Spinal cord (tissue), 10 donors: ENCODE measurements at places on chromosomes 3 and 15. TPM values are rescaled to one million over a fixed set of nuclear protein-coding genes. Genes with fewer than 3 reads are reported as not detected.
A peak's percentile ranks its signal among the peaks of the same experiment; 100 is the strongest.

PP2D1 gene
- total RNA-seq = not detected

ATP13A4 gene
- total RNA-seq = 43.9 TPM

CCDC80 gene
- 130 TPM for total RNA-seq

HESX1 gene
- total RNA-seq = 0.50 TPM

RAB6B gene
- total RNA-seq = 169 TPM

ULK3 gene
- total RNA-seq = 41.8 TPM

FBXW12 gene
- total RNA-seq = 0.61 TPM

ZNF770 gene
- 32.7 TPM for total RNA-seq

SERPINI2 gene
- total RNA-seq = 6.3 TPM

RARRES1 gene
- 2.6 TPM for total RNA-seq

FSIP1 gene
- total RNA-seq = 7.3 TPM

GRCh38 chr3:108312656-108313055, 16.3 kb downstream of the HHLA2 start:
- H3K4me3 ChIP-seq = no peak overlapping the region
- DNase-seq = no peak
- H3K27me3 ChIP-seq = no peaks in the 10 kb centered on the region
- H3K36me3 ChIP-seq = no peaks in the 10 kb centered on the region
- H3K27ac ChIP-seq = no peak overlapping the region
- no peaks in the 10 kb centered on the region for H3K4me1 ChIP-seq

GRCh38 chr15:99592145-99592791, 26.5 kb downstream of the MEF2A start:
- no peak overlapping the region for H3K4me3 ChIP-seq
- H3K27ac ChIP-seq = no peak overlapping the region
- H3K4me1 ChIP-seq = no peaks in the 10 kb centered on the region
- H3K36me3 ChIP-seq = no peaks in the 10 kb centered on the region

GRCh38 chr3:117814975-117815374, 1105.4 kb downstream of the TUSC7 start:
- no peak for DNase-seq
- H3K4me1 ChIP-seq = no peaks in the 10 kb centered on the region
- H3K36me3 ChIP-seq = no peaks in the 10 kb centered on the region
- H3K27ac ChIP-seq = no peak overlapping the region

- no peak overlapping the region for H3K4me3 ChIP-seq
- H3K36me3 ChIP-seq = peaks cover 16% of the 10 kb centered on the region
- no peaks in the 10 kb centered on the region for H3K4me1 ChIP-seq
- DNase-seq = no peak
- H3K27me3 ChIP-seq = no peaks in the 10 kb centered on the region
- no peak overlapping the region for H3K27ac ChIP-seq
These were observed 78.7 kb downstream of the FAIM start for GRCh38 chr3:138687236-138687635.

GRCh38 chr15:86203462-86203861, 123.8 kb downstream of the AGBL1 start:
- H3K36me3 ChIP-seq = no peaks in the 10 kb centered on the region
- H3K4me1 ChIP-seq = no peaks in the 10 kb centered on the region
- no peak for DNase-seq
- no peak overlapping the region for H3K27ac ChIP-seq

DNA sequence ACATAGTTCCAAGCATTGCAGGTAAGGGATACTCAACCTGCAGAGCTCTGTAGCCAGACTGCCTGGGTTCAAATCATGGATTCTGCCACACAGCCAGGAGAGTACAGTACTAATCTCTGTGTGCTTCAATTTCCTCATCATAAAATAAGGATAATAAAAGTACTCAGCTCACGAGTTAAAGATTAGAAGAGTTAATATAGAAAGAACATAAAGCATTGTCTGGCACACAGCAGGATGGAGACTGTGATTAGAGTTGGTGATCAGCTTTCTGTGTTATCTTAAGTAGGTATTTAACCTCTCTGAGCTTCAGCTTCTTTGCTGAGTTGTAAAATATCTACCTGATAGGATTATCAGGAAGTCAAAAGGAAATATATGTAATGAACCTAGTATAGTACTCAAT, 2.7 kb downstream of the CEP70 start:
- H3K4me3 ChIP-seq = no peak overlapping the region
- no peak overlapping the region for H3K27ac ChIP-seq
- peaks cover 6% of the 10 kb centered on the region for H3K4me1 ChIP-seq
- no peak for DNase-seq

GRCh38 chr3:4977853-4978203, 1.4 kb upstream of the BHLHE40 start:
- no peak for DNase-seq
- H3K4me3 ChIP-seq = peak overlapping the region; percentile 45
- H3K36me3 ChIP-seq = peaks cover 1% of the 10 kb centered on the region
- peaks cover 22% of the 10 kb centered on the region for H3K27me3 ChIP-seq
- peaks cover 31% of the 10 kb centered on the region for H3K4me1 ChIP-seq

DNA sequence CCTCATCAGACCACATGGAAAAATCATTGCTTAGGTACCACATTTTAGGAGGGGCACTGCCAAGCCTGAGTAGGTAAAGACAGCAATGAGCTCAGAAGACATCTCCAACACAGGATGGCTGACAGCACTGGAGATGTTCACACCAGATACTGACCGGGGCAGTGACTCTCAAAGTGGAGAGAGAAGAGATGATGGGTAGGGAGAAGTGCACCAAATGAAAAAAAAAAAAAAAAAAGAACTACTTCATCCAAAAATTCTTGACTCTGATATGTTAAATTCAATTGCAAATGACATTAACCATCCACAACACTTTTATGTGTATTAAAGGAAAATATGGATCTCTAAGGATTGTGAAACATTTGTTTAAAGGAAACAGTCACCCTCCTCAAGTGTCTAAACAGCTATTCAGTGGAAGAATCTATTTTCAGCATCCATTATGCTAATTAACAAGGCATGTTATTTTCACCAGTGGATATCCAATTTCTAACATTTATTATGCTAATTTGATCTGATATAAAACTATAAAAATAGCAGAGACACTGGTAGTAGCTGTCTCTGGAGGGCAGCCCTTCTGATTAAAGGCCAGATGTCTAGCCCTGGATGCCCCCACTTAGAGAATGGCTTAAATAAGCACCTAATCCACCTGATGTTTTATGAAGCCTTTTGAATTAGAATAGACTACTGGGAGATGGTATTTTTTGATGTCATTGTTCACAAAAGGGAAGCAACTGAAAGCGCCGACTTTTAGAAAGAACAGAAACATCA, 48.2 kb upstream of the VGLL4 start:
- no peaks in the 10 kb centered on the region for H3K27me3 ChIP-seq
- no peak for DNase-seq
- no peaks in the 10 kb centered on the region for H3K36me3 ChIP-seq
- no peaks in the 10 kb centered on the region for H3K4me1 ChIP-seq
- H3K4me3 ChIP-seq = no peak overlapping the region

GRCh38 chr15:28903555-28903954, 17.8 kb downstream of the APBA2 start:
- H3K27ac ChIP-seq = no peak overlapping the region
- no peaks in the 10 kb centered on the region for H3K27me3 ChIP-seq
- H3K4me3 ChIP-seq = no peak overlapping the region
- H3K4me1 ChIP-seq = peaks cover 49% of the 10 kb centered on the region
- peaks cover 11% of the 10 kb centered on the region for H3K36me3 ChIP-seq

GRCh38 chr15:40498891-40499290, 28.1 kb downstream of the CHST14 start:
- H3K4me3 ChIP-seq = no peak overlapping the region
- H3K36me3 ChIP-seq = no peaks in the 10 kb centered on the region
- no peak for DNase-seq
- H3K4me1 ChIP-seq = no peaks in the 10 kb centered on the region
- H3K27ac ChIP-seq = no peak overlapping the region

GRCh38 chr3:191523148-191523547, 62.2 kb downstream of the PYDC2 start:
- no peak overlapping the region for H3K27ac ChIP-seq
- no peaks in the 10 kb centered on the region for H3K36me3 ChIP-seq
- no peaks in the 10 kb centered on the region for H3K27me3 ChIP-seq
- DNase-seq = no peak

DNA sequence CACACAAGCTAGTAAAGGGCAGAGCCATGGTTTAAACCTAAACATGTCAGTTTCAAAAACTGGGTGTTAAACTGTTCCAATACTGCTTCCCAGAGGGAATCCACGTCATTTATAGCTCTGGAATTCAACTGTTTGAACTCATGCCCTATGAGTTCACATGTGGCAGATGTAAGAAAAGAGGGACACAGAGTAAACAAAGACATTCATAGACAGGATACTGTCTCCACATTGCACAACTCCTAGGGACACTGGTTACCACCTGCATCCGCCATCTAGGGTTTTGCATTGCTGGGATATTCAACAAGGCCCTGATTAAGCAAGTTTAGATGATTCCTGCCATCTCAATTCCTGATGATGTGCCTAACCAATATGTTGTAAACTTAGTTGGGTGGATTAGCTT, 134.1 kb upstream of the COL8A1 start:
- DNase-seq = no peak
- peak overlapping the region; percentile 61 for H3K27ac ChIP-seq
- no peak overlapping the region for H3K4me3 ChIP-seq
- no peaks in the 10 kb centered on the region for H3K36me3 ChIP-seq
- no peaks in the 10 kb centered on the region for H3K4me1 ChIP-seq

DNA sequence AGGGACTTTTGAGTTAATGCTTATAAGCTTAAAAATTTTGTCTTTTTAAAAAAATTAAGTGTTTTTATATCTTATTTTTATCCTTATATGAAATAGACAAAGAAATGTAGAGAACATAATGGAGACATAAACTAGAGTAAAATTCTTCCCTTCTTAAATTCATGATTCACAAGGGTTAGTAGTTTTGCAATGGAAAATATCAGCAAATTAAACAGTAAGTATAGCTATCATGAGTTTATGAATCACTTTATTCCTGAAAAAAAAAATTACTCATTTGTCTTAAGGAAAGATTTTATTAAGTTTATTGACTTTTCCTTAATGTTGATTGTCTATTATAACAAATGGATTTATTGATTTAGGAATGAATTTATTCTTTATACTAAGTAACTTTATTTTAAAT, 4.3 kb downstream of the ATP6V1A start:
- H3K27ac ChIP-seq = no peak overlapping the region
- no peaks in the 10 kb centered on the region for H3K4me1 ChIP-seq
- DNase-seq = no peak
- H3K27me3 ChIP-seq = no peaks in the 10 kb centered on the region

- H3K27me3 ChIP-seq = no peaks in the 10 kb centered on the region
- no peak overlapping the region for H3K4me3 ChIP-seq
- no peak for DNase-seq
- H3K27ac ChIP-seq = no peak overlapping the region
These were observed 5.9 kb upstream of the ADGRG7 start for GRCh38 chr3:100603469-100603868.

DNA sequence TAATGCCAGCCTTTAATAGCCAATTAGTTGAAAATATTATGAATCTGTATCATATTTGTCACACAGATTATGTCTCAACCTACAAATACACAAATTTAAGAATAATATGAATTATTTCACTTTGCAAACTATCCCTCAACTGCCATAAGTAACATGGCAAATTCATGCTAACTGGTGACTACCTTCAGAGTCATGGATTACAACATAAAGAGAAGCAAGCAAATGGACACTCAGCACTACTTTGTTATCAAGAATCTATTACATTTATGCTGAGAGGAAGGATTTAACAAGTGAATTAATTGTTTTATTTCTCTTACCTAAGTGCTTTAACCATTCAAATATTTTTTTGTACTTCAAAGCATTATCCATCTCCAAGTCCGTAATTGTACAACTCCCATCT, 103.1 kb upstream of the BCL6 start:
- H3K4me3 ChIP-seq = no peak overlapping the region
- DNase-seq = no peak
- no peaks in the 10 kb centered on the region for H3K4me1 ChIP-seq
- no peak overlapping the region for H3K27ac ChIP-seq

DNA sequence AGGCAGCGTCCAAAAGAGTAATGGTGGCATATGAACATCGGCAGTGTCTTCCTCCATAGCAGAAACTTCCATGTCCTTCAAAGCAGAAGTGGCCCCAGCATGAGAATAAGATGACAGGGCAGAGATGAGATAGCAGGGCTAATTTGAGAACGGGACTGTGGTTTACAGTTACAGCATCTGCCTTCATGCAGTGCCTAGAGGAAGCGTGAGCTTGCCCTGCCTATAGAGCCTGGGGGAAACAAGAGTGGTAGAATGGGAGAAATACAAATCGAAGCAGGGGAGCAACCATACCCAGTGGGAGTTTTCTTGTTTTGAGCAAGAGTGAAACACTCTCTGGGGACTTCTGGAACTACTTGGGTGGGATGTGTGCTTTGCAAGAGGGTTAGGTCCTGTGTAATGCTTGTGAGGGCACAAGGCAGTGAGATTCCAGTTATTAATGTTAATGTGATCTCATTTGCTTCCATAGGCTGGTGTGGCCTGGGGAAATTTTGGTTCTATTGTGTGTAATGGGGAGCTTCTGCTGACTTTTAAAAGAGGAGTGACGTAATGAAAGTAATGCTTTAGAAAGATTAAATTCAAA, 616.9 kb downstream of the ZIC1 start:
- no peak overlapping the region for H3K27ac ChIP-seq
- no peak overlapping the region for H3K4me3 ChIP-seq

DNA sequence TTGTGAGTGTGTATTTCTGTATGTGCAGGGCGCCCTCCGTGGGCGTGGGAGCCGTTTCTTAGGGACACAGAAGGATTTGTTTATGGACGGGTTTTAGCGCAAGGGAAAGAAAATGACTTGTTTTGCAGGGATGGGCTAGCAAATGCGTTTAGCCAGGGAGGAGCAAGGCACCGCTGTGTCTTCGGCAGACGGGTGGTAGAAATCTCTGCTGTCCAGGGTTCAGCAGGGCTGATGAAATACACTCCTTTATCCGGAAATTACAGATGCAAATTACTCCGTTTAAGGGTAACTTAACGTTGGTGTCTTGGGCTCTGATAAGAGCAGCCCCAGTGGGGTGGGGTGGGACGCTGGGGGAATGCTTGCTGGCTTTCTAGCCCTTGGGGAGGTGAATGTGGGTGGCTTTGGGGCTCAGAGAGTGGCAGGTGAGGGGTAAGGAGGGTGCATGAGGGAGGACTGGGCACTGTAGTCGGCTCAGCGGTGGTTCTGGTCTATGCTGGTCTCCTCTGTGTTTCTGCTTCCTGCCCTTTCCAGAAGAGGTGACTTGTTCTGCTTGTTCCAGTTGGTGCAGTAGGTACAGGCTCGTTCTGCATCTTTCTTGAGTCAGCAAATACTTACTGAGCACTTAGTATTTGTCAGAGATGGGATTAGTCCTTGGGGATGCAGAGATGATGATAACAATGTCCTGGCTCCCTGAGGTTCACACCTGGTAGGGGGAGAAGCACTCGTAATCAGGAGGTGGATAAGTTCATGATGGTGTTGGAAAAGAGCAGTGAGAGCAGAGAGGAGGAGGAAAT, 954 bp downstream of the SV2B start:
- H3K4me3 ChIP-seq = peak overlapping the region; percentile 39
- no peaks in the 10 kb centered on the region for H3K36me3 ChIP-seq
- DNase-seq = no peak
- no peak overlapping the region for H3K27ac ChIP-seq
- peaks cover 47% of the 10 kb centered on the region for H3K27me3 ChIP-seq
- peaks cover 12% of the 10 kb centered on the region for H3K4me1 ChIP-seq

DNA sequence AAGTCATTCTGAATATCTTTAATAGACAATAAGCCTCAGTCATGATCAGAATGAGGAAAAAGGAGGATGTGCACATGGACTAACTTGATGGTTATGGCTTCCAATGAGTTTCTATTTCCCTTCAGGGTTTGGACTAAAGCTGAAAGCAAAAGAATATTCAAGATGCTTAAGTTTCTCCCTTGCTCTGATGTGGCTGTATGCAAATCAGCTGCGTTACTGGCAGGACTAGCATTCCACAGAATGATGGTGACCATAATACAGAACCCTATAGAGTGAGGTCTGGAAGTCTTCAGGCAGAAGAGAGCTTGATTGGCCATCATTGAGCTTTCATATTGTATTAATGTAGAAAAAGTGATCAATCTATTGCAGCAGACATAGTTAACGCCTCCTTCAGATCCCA, 466.0 kb downstream of the NLGN1 start:
- no peak overlapping the region for H3K27ac ChIP-seq
- H3K36me3 ChIP-seq = no peaks in the 10 kb centered on the region
- H3K4me1 ChIP-seq = no peaks in the 10 kb centered on the region
- no peaks in the 10 kb centered on the region for H3K27me3 ChIP-seq
